Endothelial cell of umbilical vein (primary cell): ENCODE measurements at places on chromosomes 2 and 18. TPM values are rescaled to one million over a fixed set of nuclear protein-coding genes. Genes with fewer than 3 reads are reported as not detected.

DNA sequence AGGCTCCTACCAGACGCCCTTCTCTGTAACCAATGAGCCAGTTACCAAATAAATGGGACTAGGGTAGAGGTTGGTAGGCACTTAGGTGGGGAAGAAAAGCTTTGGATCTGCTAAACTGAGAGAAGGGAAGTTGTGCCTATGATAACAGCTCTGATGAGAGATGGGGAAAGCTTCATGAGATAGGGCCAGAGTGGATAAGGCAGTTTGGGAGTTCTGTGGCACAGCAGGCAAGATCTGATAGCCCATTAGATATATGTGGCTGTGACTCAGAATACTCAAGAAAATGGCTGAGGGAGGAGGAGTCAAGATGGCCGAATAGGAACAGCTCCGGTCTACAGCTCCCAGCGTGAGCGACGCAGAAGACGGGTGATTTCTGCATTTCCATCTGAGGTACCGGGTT is 99.8 kb downstream of the PDE11A start:
- H3K36me3 ChIP-seq = no peaks in the 10 kb centered on the region
- H3K27ac ChIP-seq = no peak overlapping the region
- no peaks in the 10 kb centered on the region for H3K4me1 ChIP-seq
- H3K4me3 ChIP-seq = no peak overlapping the region

RESP18 gene
- not detected in 2 replicates for total RNA-seq

GRCh38 chr2:31086590-31086989 is 51.6 kb downstream of the GALNT14 start:
- H3K4me3 ChIP-seq = no peak overlapping the region
- no peak for DNase-seq
- no peak overlapping the region for H3K27ac ChIP-seq
- no peaks in the 10 kb centered on the region for H3K27me3 ChIP-seq

- no peaks in the 10 kb centered on the region for H3K4me1 ChIP-seq
- H3K4me3 ChIP-seq = no peak overlapping the region
- DNase-seq = no peak
- H3K27me3 ChIP-seq = no peaks in the 10 kb centered on the region
Observed at GRCh38 chr2:164044622-164045021, 308.8 kb upstream of the FIGN start.

DNA sequence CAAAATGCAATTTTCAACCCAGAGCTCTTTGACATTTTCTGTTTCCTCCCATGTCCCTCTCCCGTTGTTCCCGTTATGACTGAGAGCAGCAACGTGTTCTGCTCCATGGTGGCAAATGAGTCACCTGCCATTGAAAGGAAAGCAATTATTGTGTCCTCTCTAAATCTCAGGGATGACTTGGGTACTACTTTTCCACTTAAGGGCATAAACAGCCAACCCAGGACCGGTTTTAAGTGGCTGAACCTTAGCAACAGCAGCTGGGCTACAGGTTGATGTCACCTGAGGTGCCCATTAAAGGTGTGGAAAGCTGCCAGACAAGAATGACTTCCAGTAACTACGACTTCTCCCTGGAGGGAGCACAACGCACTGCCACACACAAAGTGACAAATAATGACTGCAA is 236.8 kb downstream of the NCKAP5 start:
- no peaks in the 10 kb centered on the region for H3K36me3 ChIP-seq
- no peaks in the 10 kb centered on the region for H3K27me3 ChIP-seq
- no peak for DNase-seq
- H3K4me1 ChIP-seq = no peaks in the 10 kb centered on the region

DNA sequence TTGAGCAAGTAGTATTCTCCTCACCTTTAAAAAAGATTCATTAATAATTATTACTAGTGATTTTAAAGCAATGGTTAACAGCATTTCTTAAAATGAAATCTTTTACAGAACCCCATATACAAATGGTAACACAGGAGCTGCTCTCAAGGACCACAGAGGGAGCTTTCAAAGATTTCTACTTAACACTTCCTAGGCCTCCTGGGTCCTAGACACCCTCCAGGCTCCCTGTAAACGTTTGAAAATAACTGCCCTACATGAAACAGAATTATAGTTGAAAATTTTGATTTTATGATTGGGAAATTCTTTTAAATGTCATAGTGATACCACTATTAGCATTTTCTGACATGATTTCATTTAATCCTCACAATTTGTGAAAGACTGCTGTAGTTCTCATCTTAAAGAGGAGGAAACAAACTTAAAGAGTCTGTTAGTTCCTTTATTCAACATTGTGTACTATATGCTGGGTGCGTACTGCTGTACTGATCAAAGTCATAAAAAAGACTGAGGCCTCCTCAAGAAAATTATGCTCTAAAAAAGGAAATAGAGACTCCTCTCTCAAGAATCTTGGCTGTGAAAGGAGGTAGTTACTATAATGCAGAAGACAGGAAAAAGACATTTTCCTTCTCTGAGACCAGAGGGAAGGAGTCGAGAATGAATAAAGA is 10.6 kb downstream of the CUL3 start:
- peaks cover under 1% of the 10 kb centered on the region for H3K4me1 ChIP-seq
- no peaks in the 10 kb centered on the region for H3K36me3 ChIP-seq
- no peak overlapping the region for H3K4me3 ChIP-seq
- H3K27ac ChIP-seq = no peak overlapping the region
- no peak for DNase-seq

NLRC4 gene
- total RNA-seq = not detected in 2 replicates

GRCh38 chr2:222334914-222335313 is 36.1 kb upstream of the PAX3 start:
- no peak overlapping the region for H3K4me3 ChIP-seq
- no peaks in the 10 kb centered on the region for H3K4me1 ChIP-seq
- H3K27ac ChIP-seq = no peak overlapping the region
- H3K36me3 ChIP-seq = no peaks in the 10 kb centered on the region
- DNase-seq = no peak

TXNDC2 gene
- not detected in 2 replicates for total RNA-seq

GRCh38 chr18:63897072-63897471 is 9.6 kb downstream of the SERPINB2 start:
- H3K36me3 ChIP-seq = no peaks in the 10 kb centered on the region
- H3K4me1 ChIP-seq = no peaks in the 10 kb centered on the region
- H3K27ac ChIP-seq = no peak overlapping the region
- no peaks in the 10 kb centered on the region for H3K27me3 ChIP-seq

DNA sequence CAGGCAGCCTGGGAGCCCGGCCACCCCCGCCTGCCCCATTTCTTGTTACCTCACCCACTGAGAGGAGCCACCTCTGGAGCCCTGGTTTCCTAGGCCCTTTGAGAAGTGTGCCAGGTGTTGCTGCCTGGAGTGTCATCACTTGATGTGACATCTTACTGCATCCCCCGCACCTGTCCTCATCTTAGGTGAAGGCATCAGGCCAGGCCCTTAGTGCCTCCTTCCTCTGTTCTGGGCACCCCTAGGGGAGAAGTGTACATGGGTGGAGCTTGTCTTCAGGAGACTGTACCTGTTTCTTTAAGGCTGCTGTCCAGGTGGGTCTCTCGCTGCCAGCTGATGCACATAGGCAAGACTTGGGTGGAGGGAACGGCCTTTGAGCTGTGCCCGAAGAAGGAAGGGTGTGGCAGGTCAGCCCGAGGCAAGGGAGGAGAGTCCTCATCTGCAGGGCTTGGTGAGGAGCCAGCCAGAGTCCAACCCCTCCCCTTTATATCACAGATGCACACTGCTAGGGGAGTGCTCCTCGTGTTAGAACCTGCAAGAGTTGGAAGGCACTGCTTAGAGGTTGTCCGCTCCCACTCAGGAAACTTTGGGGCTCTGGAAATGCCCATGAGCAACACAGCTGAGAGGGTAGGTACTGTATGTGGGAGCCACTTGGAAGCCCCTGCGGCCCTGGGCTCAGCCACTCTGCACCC is 45.9 kb downstream of the NCK2 start:
- H3K4me3 ChIP-seq = no peak overlapping the region
- DNase-seq = no peak

DNA sequence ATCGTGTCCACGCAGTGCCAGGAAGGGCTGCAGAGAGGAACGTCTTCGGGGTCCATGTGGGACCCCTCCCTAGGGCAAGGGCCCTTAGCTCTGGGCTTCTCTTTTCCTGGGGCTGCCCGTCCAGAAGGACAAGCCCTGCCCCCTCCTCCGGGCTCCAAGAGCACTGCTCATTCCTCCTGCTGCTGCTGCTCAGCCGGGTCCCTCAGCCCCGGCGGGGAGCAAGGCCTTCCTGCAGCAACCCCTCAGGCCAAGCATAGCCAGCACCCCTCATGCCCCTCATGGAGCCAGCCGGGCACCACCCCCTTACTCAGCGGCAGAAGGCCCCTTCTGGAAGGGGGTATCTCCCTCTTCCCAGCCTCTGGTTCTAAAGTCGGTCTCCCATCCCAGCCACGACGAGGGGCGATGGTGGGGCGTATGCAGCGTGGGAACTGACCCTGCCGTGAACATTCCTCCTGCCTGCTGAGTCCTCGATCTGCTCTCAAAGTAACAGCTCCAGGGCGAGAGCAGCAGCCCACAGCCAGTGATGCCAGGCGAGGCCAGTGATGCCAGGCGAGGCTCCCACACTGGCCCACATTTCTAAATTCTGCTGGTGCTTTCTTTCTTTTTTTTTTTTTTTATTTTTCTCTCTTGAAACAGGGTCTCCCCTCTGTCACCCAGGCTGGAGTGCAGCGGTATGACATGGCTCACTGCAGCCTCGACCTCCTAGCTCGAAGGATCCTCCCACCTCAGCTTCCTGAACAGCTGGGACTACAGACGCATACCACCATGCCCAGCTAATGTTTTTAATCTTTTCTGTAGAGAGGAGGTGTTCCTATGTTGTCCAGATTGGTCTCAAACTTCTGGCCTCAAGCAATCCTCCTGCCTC is 99.7 kb downstream of the HDAC4 start:
- no peak overlapping the region for H3K4me3 ChIP-seq
- no peak overlapping the region for H3K27ac ChIP-seq
- H3K27me3 ChIP-seq = no peaks in the 10 kb centered on the region
- H3K4me1 ChIP-seq = no peaks in the 10 kb centered on the region
- H3K36me3 ChIP-seq = no peaks in the 10 kb centered on the region
- DNase-seq = no peak

ANKRD53 gene
- total RNA-seq = 1.3 and 2.2 TPM in 2 replicates

DNA sequence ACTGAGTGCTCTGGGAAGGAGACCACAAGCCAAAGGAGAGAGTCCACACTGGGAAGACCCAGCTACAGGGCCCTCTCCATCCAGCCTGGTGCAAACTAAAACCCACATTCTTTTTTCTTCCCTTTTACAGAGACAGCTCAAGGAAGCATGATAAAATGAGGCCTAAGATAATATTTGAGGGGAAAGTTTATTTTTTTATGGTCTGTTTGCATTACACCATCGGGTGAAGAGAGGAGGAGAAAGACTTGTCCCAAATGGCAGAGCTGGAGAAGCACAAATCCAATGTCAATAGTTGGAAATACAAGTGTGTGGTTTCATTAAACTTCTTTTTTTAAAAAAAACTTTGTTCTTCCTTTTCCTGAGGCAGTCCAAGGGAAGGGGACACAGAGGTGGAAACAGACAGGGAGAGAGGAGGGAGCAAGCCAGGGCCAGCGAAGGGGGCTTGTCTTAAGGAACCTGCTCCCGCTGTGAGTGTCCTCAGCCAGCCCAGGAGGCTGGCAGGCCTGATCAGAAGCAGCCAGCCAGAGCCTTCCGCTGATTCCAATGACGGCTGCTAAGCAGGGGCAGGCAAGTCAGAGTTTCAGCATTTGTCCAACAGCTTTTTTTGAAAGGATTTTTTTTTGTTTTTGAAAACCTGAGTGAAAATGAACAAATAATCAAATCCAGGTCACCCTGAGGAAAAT is 203.8 kb upstream of the SIX2 start:
- no peaks in the 10 kb centered on the region for H3K27me3 ChIP-seq
- no peaks in the 10 kb centered on the region for H3K4me1 ChIP-seq
- H3K36me3 ChIP-seq = no peaks in the 10 kb centered on the region
- no peak overlapping the region for H3K4me3 ChIP-seq
- H3K27ac ChIP-seq = no peak overlapping the region
- DNase-seq = no peak

- DNase-seq = no peak
- no peaks in the 10 kb centered on the region for H3K36me3 ChIP-seq
- H3K27ac ChIP-seq = no peak overlapping the region
- no peaks in the 10 kb centered on the region for H3K27me3 ChIP-seq
Observed at GRCh38 chr2:138741851-138742250, 38.3 kb downstream of the NXPH2 start.

DNA sequence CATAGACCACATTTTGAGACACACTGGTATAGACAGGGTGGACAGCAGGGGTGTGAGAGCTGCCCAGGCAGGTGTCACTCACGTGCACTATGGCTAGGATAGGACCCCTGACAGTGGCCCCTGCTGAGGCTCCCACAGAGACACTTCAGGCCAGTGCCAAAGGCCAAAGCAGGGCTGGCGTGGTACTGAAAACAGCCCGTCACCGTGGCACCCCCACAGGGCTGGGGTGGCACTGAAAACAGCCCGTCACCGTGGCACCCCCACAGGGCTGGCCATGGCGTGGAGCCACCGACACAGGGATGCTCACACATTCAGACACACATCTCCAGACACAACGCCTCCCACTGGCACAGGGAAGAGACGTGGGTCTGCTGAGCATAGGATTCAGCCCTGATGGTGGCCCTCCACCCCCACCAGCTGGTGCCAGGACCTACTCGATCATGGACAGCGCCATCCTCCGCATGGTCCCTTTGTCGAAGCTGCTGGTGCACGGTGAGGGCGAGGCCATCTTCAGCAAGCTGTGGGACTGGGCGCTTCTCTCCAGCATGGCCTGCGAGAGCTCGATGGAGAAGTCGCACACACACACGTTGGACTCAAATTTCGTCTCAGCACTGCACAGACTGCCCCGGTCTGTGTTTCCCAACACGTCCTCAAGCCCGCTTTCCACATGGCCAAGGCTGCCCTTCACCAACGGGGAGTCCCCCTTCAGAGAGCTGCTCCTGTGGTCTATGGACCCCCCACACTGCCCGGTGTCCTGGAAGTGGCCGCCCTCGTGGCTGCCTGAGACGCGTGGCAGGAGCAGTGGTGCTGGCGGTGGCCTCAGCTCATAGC is 34.1 kb downstream of the ANKMY1 start:
- peaks cover 3% of the 10 kb centered on the region for H3K27me3 ChIP-seq
- no peak for DNase-seq
- H3K36me3 ChIP-seq = no peaks in the 10 kb centered on the region

ZNF521 gene
- 166 and 168 TPM in 2 replicates for total RNA-seq

SLC11A1 gene
- total RNA-seq = not detected in 2 replicates

DNA sequence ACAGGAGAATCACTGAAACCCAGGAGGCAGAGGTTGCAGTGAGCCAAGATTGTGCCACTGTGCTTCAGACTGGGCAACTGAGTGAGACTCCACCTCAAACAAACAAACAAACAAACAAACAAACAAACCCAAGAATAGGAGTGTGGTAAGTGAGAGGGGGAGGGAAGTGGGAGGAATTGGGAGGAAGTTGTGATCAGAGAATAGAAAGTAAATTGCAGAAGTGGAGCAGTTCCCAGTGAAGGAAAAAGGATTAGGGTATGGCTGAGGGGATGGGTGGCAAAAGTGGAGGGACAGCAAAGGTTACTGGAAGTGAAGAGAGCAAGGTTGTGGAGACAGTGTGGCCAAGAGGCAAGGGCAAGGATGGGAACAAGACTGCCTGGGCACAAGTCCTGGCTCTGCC is 41.1 kb upstream of the C1GALT1C1L start:
- H3K27me3 ChIP-seq = no peaks in the 10 kb centered on the region
- H3K27ac ChIP-seq = no peak overlapping the region
- DNase-seq = no peak

DNAJC5G gene
- total RNA-seq = 0.16 and 0.77 TPM in 2 replicates

DSEL gene
- total RNA-seq = 4.5 TPM in 2 replicates

NT5DC4 gene
- total RNA-seq = not detected in 2 replicates
